ENCODE measurements at places on chromosomes 1 and 21.

DNA sequence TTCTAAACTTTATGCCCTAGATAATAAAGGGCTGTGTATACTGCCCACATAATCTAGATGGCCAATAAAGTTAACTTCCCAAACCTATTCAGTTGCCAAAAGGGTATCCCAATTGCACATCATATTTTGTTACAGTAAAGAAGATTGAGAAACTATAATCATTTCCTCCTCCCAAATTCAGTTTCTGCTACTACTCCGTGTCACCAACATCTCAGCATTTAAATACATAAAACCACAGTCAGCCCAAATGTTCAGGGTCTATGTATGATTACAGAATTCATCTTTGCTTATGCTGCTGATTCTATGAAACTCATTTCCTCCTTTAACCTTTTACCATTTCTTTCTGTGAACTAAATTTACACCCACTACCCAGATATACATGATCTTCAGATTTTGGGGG, 28.6 kb downstream of the NRIP1 start:
- no peak for DNase-seq

GRCh38 chr1:84143796-84144565, at the start of gene PRKACB:
Gene PRKACB (plus strand): TSS chr1:84144271. CDS start chr1:84144362, 91 bp downstream.
- no peak for DNase-seq

- DNase-seq, result no peak
Observed at GRCh38 chr21:44639331-44639655, 2.1 kb downstream of the KRTAP10-10 start.

GRCh38 chr1:61639608-61640336, 85.2 kb downstream of the TM2D1 start:
- no peak for DNase-seq

DNA sequence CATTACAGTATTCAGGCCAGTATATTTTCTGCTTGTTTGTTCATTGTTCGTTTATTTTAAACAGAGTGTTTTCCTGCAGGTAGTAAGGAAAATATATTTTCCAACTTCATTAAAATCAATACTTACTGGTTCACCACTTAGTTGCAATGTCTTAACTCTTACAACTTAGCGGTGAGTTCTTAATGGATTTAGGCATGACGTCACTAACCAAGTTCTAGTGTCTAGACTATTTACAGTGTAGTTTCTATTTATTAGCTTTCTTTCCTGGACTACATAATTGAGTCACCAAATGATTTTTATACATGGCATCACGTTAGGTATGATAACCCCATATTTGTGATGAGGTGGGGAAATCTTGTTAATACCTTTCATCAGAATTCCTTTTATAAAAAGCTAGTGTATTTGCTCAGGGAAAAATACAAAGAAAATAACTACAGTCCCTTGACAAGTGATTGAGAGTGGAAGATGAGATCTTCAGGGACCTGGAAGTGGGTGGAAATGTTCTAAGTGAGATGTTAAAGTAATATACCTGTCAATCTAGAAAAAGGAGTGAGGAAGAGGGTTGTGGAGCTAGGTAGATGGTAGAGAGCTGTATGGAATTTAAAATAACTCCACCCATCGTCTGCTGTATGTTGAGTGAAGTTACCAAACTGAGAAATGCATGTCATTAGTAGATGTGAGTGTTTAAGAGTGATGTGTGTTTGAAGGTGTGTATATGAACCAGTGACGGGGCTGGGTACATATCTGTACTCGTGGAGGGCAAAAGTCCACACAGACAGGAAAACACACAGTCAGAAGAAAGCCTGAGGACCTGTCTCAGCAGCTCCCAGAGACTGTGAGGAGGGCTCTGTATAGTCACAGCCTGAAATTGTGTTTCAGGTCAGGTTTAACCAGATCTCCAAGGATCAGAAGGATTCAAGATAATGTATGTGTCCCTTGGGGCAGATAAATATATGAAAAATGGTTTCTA, 197.6 kb upstream of the ADAMTS5 start:
- DNase-seq, result no peak

DNA sequence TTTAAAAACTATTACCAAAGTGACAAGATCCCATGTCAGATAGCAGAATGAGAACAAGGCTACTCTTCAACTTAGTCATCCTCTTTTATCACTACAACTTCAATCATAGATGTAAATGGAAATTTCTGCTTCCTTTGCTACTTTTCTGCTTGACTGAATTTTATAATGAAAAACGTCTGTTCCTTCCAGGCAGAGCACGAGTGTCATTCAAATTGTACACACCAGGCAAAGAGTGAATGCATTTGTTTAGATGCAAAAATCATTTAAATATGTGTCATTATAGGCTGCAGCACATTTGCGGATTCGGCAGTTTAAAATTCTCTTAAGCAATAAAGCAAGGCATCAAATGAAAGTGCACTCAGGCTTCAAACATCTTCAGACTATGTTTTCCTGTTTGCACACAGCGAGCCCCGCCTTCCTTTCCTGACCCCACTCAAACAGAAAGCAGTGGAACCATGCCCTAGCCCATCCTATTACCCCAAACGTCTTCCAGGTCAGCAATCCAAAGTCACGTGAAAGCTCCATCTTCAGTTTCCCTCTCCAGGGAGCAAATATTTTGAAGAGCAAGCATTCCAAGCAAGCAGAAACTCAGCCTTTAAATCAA, 99.6 kb downstream of the APP start:
- DNase-seq, result peak; percentile 53

- no peak for DNase-seq
Observed at GRCh38 chr1:167099851-167100250, 6.0 kb downstream of the STYXL2 start.

DNA sequence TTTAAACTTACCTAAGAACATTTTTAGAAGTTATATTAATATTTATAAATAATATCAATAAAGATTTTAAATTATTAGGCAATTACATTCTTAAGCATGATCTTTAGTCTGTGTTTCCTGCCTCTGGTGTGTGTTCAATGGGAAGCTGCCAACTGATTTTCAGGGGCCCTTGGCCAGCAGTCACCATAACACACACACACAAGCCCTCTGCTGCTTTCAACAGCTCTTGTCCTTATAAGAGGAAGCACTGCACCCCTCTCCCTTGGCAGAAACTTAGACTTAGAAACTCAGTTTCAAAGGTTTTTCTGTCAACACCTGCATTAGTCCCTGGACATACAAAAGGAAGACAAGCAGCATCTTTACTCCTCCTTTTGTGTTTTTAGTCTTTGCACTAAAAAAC, 81.4 kb downstream of the VAV3 start:
- DNase-seq, result no peak

DNA sequence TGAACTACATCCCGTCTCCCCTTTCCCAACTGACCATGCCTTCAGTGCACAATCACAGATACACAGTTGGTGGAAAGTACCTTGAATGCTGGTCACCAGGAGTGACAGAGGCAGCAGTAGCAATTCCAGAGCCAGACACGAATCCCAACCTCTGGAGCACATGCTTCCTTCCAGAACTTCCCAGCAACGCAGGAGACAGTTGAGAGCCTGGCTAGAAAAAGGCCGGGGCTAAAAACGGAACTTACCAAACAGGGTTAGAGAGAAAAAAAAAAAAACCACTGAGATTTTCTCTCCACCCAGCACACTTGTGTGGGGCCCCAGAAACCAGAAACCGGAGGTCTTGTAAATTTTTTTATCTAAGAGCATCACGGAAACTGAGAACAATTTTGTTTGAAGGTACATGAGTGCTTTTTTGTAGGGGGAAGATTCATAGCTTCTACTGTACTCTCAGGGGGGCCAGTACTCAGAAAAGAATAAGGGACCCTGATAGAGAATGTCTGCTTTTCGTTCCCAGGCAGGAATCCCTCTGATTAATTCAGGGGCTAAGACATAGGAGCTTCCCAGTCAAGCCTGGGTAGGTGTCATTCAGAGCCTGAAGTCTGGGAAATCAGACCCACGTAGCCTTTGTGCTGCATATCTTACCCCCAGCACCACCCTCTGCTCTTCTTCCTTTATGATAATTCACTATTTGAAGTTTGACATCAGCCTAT, at the start of gene CD48:
TSS of gene CD48 (minus strand) at position 221 of the 710 bp plus-strand sequence. CDS start at position 162, 59 bp downstream.
- no peak for DNase-seq

DNA sequence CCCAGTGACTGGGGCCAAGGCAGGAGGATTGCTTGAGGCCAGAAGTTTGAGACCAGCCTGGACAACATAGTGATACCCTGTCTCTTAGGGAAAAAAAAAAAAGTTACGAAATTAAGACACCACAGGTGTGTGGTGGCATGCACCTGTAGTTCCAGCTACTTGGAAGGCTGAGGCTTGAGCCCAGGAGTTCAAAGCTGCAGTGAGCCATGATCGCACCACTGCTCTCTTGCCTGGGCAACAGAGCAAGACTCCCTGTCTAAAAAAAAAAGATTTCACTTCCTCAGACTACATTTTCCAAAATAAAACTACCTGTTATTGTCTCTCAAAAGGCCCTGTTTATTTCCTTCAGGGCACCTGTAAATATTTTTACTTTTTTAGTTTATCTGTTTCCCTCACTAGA, 4.7 kb upstream of the STK40 start:
- DNase-seq, result no peak

DNA sequence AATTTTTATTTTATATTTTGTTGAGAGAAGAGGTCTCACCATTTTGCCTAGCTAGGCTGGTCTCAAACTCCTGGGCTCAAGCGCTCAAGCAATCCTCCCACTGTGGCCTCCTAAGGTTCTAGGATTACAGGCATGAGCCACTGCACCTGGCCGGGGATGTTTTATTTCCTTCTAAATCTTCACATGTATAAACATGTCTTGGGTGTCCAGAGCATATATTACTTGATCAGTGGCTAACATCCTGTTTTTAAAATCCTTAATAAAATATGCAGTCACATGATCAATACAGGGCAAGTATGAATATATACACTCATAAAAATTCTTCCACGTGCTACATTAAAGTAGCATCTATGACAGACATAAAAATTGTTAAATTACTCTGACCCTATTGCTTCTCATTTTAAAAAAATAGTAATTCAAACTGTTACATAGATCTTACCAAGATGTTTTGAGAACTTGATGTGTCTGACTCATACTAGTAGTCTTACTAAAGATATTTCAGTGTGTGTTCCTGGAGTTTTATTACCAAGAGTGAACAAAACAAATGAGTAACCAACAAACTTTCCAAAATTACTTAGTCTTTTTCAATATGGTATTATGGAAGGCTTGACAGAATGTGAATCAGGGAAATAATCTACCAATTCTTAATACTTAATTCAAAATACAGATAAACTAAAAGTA, 222.5 kb downstream of the SLC45A1 start:
- no peak for DNase-seq

DNA sequence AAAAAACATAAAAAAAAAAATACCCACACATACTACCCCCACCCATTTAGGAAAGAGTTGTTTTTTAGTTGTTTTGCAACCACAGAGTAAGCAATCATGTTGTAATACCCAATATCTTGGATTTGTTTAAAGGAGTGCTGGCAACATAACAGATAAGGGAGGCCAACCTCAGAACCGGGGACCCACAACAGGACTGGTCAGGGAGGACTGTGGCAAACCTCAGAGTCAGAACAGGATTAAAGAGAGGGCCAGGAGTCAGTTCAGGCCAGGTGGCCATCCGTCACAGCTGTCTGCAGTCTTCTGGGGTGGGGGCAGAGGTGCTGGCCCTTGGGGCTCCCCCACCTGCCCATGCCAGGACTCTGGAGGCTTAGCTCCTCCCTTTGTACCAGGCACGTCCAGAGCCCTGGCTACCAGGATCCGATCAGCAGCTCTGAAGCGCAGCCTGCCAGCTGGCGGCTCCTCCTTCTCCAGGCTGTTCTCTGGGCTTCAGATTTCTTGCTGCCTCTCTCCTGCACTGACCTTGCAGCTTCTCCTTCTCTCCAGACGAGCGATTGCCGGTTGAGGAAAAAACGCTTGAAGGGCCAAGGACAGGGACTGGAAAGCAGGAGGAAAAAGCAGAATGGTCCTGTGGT, 7.9 kb downstream of the H6PD start:
- DNase-seq, result no peak

- DNase-seq, result peak; percentile 38
Observed at GRCh38 chr1:66996018-66996682, 57.8 kb downstream of the SLC35D1 start.

- DNase-seq, result no peak
Observed at GRCh38 chr1:234096161-234096770, 191.8 kb downstream of the SLC35F3 start.

DNA sequence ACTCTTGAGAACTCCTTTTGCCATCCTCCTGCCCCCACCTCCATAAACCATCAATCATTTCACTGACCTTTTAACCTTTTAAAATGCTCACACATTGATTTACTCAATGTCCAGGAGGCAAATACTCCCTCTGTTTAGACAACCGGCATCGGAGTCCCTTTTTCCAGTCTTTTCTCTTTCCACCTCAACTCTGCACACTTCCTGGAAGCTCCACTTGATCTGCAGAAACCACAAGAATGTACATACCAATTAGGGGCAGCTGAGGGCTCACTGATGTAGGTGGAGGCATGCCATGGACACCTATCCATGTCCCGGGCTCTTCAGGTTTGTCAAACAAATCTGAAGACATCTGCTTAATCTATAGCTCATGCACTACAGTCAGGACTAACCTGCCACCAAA, 5.3 kb upstream of the AMIGO1 start:
- no peak for DNase-seq

DNA sequence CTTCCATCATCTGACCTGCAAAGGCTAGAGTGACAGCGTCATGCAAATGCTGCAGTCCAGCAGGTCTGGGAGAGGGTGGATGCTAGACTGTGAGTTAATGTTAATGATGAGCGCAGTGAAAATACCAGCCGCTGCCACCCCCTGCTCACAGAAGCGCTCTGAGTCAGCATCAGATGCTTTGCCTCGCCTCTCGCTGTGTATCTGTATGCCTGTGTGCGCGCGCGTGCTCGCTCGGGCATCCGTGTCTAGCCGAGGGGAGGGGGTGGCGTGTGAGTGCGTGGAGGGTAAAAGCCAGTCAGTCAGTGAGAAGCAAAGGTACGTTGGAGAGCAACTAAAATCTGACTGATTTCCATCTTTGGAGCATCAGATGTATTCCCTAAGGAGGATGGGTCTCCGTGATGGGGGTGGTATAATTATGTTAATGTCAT, 858.7 kb downstream of the USP25 start:
- no peak for DNase-seq

DNA sequence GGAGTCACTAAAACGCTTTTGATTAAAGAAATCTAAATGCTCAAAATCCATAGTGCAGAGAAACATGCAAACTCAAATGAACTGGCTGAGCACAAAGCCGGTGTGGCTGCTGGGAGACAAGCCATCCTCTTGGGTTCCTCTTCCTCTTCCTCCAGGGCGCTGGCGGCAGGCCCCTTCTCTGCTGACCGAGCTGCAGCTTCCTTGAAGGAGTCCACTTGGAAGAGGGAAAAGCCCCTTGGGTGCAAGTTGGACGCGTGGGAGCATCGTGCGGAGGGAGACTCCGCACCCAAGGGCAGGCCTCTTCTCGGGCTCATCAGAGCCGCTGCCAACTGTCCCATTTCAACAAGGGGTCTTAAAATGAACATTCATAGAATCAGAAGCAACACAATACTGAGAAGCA, 7.9 kb downstream of the CCNL2 start:
- DNase-seq, result no peak

GRCh38 chr1:52632732-52633290, at the start of gene SHISAL2A:
Gene SHISAL2A (plus strand): TSS chr1:52633168. CDS start chr1:52633494, 326 bp downstream.
- no peak for DNase-seq

GRCh38 chr1:33180226-33180910, 1.5 kb downstream of the TRIM62 start:
- peak; percentile 46 for DNase-seq

All from fibroblast of skin of left biceps (primary cell).